ENCODE measurements at places on chromosomes 7 and 10.

DNA sequence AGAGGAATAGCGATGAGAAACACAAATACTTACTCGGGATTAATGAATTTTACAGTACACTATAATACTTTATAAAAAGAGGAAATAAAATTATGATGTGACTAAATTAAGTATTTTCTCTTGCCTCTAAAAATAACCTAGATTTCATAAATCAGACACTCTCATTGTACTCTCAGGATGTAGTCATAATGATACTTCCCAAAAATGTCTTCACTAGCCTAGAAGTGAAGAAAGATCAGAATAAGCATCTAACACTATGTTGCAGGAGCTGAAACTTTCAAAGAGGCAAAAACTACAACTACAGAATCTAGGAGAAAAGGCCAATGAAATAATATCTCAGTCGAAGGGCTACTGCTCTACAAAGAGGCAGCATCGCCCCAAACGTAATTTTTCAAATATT, 49.4 kb downstream of the DNAJC1 start:
- no peak for DNase-seq

- no peak for DNase-seq
Observed at GRCh38 chr10:109379186-109379585, 544.1 kb downstream of the XPNPEP1 start.

- DNase-seq: no peak
Observed at GRCh38 chr10:60896033-60896432, 48.0 kb downstream of the RHOBTB1 start.

DNA sequence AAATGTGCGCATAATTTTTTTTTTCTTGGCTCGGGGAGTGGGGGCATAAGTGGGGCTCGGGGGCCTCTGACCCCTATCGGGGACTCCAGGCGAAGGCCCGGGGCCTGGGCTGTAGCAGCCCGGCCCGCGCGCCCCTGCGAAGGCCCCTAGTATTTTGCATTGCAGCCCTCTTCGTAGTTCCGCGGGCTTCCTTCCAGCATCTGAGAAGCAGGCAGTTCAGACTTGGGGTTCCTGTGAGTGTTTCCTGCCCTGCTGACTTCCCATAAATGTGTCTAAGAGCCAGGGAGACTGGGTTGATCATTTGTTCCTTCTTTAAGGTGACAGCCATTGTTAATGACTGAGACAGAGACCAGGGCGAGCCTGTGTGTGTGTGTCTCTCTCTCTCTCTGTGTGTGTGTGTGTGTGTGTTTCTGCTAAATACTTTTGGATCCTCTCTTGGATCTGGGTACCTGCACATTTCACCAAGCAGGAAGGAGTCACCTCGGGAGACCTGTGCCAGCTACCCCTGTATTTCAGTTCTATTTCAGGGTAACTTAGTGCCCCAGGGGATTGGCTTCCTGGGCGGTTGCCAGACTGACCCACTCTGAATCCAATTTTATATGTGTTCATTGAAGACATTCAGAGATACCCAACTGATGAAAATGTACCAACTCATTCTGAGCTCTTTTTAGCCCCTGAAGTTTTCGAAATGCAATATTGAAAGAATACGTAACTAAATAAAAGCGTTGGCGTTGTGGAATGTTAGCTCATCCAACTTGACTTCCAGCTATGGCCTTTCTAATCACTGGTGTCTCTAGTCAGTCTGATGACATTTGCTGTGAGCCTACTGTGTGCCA, 805 bp downstream of the MSRB2 start:
- DNase-seq: no peak

DNA sequence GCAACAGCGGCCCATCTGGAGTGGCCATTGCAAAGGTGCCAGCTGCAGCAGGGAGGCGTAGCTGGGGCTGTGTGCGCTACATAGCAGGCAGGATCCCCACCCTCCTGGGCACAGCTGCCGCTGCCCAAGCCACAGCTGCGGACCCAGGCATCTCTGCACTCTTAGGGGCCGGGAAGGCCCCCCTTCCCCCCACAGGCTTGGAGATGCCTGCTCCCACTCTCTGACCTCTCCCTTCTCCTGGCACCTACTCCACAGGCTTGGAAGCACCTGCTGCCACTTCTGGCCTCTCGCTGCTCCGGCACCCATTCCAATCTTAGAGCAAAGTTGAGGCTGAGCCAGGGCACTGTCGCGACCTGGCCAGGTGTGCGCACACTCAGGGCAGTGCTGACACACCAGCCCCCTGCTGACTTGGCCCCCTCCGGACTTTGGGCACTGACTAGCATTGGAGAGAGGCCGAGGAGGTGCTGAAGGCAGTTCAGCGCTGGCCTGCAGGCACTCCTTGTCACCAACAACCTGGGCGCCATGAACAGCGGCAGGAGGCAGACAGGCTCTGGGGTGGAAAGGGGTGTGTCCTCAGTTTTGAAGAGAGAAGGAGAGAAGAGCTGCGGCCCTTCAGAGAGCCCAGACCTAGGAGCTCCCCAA, 18.4 kb downstream of the RBM48 start:
- DNase-seq: no peak

DNA sequence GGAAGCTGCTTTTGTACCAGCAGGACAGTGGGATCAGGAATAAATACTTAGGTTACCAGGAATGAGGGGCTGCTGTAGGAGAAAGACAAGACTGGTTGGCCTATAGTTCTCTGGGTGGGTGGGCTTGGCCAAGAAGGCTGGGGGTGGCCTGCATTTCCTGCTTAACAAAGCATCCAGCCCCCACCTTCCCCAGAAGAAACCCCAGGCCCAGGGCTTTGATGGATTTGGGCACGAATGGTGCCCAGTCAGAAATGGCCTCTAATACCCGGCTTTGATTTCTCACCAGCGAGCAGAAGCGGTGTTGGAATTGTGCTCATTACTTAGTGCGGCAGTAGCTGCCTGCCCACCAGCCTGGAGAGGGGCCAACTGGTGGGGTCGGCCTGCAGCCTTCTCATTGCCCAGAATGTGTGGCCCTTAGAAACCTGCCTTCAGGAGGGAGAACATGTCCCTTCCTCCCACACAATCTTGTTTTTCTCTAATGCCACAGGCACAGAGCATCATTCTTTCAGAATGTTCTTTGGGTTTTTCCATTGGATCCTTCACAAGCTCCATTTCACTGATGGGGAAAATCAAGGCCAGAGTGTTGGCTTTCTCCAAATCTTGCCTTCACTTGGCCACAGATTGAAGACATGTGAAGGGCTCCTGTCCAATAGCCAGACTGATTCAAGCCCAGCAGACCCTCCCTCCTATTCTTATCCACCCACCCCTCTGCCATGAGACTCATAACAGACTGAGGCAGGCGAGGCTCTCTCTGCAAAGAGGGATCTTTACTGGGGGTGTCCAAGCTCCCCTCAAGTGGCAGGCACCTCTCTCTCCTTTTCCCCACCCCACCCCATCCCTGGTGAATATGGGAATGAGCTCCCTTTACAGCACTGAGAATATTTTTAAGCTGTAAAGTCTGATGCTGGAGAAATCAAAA, 2.5 kb downstream of the UNC5B start:
- no peak for DNase-seq

DNA sequence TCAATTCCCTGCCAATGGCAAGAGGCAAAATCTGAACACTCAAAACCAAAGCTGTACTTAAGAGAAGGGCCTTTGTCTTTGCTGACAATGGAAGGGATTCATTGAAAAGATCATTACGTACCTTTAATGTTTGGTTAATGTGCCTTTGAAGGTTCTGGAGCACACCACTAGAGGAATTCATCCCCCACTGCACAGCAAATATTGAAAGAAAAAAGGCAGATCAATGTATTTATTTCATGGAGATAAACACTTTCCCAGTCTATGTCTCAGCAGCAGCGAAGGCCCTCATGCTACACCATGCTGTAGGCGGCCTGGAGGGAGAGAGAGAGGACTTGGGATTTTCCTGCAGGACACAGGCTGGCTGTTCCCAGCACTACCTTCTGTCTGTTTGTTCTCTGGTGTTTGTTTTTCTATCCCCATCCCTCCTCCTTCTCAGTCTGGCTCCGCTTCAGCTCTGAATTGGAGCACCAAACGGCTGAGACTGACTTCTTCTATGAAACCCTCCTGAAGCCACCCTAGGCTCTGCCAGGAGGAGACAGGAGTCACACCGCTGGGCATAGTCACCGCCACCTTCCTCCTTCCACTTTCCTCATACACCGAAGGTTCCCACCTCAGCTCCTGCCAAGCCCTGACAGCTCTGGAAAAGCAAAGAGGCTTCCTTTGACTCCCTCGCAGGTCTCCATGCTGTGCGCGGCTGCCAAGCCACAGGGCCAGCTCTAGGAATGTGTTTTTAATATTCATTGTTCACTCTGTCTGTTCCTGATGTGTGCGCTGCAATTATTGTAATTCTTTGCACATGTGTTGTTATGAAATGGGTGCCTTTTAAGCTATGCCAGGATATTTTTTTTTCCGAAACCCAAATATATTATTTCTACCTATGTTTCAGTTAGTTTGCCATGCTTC, 301.5 kb downstream of the FZD1 start:
- no peak for DNase-seq

GRCh38 chr7:122790132-122790531, 87.4 kb upstream of the RNF148 start:
- DNase-seq: no peak

- DNase-seq: no peak
Observed at GRCh38 chr7:91671245-91671644, 209.3 kb downstream of the MTERF1 start.

- DNase-seq: no peak
Observed at GRCh38 chr7:94364816-94365215, 29.9 kb upstream of the COL1A2 start.

DNA sequence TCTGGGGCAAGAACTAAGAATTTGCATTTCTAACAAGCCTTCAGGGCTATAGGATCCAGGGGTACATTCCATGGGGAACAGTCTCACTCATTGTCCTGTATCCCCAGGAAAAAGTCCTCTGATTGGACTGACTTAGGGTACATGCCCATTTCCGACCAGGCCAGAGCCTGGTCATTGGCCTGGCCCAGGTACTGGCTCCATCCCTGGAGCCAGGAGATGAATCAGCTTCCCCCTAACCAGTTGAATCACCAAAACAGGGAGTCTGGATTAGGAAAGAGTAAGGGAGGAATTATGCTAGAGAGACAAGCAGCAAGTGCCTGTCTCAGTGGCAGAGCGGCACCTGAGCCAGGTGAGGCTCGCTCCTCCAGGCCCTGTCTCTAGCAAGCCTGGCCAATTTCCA, 137.5 kb downstream of the FGFR2 start:
- no peak for DNase-seq

GRCh38 chr7:107076781-107077698, 32.5 kb downstream of the PRKAR2B start:
- DNase-seq: no peak

GRCh38 chr7:107857541-107857912, 33.5 kb upstream of the DLD start:
- DNase-seq: no peak

- DNase-seq: no peak
Observed at GRCh38 chr7:66319407-66319979, 114.4 kb downstream of the TPST1 start.
